ENCODE measurements at places on chromosomes 16 and 17. TPM values are rescaled to one million over a fixed set of nuclear protein-coding genes. Genes with fewer than 3 reads are reported as not detected.

- DNase-seq = no peak
Measured at GRCh38 chr16:11005611-11005975, 61.2 kb downstream of the CLEC16A start.

DNA sequence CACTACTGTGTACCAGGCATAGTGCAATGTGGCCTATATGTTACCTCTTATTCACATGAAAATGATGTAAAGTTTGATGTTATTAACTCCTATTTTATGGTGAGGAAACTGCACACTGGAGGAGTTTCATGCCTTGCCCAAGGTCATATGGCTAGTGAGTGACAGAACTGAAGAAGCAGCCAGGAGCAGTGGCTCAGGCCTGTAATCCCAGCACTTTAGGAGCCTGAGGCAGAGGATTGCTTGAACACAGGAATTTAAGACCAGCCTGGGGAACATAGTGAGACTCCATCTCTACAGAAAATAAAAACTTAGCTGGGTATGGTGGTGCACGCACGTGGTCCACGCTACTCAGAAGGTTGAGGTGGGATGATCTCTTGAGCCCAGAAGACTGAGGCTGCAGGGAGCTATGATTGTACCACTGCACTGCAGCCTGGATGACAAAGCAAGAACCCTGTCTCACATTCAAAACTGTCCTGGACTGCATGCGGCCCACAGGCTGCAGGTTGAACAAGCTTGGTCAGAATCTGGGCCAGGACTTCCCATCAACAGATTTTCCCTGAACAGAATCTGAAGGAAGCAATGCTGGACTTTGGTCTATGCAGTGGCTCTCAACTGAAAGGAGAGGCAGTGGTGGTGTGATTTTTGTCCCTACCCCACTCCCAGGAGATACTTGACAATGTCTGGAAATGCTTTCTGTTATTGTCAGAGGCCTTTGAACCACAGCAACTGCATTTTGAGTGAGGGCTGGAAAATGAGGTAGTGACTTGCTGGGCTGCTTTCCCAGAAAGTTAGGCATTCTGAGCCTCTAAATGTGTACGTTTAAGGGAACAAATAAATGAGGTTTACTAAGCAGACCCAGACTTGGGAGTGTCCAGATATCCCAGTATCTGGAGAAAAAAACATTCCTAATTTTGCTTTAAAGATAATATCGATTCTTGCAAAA lies 479.5 kb downstream of the TMEM114 start:
- DNase-seq = no peak

DNA sequence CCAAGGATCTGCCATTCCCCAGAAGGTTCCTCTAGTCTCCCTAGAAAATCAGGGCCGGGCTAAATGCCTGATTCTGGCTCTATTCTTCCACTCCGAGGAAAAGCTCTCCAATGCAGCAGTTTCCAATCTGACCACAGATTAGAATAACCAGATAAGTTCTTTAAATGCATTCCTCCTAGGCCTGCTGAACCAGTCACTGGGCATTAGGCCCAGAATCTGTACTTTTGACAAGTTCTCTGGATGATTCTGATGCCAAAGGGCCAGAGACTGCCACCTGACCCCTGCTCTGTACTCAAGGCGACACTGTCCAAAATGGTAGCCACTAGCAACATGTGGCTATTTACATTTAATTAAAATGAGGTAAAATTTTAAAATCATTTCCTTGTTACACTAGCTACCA lies 22.3 kb downstream of the MAP3K14 start:
- no peak for DNase-seq

DNA sequence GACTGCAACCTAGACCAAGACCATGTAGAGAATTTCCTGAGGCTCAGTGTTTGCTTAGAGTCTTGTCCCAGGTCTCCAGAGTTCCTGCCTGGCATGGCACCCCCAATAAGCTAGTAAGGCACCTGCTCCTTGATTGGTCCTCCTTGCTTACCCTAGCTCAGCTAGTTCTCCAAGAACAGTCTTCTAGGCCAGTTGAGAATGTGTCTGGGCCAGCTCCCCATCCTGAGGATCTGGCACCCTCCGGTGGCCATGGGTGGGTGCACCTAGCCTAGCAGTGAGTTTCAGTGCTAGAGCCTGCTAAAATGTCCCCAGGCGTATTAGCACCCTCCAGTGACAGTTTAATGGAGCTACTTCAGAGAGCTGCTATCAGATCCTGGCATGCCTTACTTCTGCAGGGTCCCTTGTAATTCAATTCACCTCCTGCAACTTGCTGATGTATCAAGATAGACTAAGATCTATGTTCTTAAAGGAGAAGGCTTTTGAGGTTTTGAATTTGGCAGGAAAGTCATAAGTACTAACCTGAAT lies 44.4 kb upstream of the MED13 start:
- DNase-seq = peak; percentile 8

DNA sequence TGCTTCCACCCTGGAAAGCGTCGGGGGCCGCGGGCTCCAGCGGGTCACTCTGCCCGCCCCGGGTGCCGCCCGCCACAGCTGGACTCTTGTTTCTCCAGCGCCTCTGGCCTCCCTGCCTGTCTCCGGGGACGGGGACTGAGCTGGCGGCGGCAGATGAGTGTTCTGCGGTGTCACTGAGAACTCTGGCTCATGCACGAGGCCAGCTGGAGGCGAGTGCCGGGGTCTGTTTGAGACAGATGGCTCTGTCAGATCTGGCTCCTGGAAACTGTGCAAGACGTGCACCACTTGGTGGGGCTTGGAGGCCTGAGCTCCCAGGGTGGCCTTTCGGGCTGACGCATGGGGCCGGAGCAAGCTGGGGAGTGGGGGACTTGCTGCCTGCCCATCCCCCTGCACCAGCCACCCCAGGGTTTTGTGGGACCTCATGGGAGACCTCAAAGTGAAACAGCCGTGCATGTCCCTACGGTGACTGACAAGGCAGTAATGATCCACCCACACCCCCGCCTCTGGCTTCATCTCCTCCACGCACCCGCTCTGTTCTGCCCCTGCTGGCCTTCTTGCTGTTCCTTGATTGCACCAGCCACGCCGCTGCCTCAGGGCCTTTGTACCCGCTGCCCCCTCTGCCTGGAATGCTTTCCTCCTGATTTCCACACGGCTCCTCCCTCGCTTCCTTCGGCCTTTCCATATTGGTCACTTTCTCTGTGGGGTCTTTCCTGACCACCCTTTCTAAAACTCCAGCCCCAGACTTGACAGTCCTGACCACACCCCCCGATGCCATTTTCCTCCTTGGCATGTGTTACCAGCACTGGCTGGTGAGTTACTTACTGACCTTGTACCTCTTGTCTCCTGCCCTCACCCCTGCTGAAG lies 174.9 kb upstream of the CIBAR2 start:
- peak; percentile 45 for DNase-seq

DNA sequence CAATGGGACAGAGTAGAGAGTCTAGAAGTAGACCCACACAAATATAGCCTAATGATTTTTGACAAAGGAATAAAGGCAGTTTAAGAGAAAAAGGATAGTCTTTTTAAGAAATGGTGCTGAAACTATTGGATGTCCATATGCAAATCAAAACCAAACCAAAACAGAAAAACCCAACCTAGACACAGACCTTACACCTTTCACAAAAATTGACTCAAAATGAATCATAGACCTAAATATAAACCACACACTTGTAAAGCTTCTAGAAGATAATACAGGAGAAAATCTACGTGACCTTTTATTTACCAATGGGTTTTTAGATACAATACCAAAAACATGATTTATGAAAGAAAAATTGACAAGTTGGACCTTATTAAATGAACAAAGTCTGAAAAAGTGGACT lies 66.4 kb upstream of the MPHOSPH6 start:
- no peak for DNase-seq

DNA sequence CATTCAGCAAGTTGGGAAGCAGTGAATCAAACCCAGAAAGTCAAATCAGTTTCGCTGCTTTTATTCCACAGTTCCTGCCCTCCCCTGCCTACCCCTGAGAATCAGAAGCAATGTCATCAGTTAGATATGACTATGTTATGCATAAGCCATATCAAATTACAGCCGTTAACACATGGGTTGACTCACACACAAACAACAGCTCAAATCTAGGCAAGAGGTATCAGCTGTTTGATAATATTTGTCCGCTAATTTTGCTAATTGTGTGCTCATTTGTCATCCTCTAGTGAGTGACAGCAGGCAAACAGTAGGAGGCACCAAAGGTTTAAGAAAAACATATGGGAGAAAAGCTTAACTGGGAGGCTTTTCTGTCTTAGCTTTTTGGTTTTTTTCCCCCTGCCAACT lies 327.4 kb upstream of the CCL2 start:
- no peak for DNase-seq

DNA sequence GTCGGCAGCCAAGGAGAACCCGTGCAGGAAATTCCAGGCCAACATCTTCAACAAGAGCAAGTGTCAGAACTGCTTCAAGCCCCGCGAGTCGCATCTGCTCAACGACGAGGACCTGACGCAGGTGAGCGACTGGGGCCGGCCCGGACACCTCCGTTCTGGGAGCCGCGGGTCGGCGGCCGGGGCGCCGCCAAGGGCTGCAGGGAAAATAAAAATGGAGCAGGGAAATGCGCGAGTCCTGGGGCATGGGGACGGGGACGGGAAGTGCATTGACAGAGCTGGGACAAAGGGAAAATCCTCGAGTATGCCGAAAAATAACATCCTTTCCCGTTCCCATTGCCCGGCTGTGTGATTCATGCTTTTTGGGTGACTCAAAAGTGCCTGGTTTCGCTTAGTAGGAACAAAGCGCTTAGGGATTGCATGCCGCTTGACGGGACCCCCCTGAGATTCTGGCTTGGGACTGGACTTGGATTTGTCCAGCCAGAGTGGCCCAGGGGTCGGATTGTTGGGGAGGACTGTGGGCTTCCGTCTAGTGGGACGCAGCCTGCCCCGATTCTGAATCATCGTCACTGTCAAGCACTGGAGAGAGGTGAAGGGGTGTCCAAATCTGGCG lies 699 bp downstream of the MPRIP start:
- no peak for DNase-seq

DNA sequence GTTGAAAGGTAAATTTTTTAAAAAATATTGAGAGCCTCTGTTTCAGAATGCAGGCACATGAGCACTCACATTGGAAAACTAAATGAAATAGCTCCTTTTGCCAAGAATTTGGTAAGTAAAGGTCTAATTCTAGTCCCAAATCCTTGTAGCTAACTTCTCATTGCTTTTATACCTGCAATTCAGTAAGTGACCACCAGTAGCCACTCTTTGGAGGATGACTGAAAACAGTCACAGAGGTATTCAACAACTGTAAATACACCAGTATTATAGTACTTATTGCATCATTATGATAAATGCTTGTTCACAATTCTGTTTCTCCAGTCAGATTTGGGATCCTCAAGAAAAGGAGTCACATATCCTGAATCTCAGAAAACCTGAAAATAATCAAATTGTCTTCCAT lies 562.4 kb upstream of the CDH11 start:
- no peak for DNase-seq

GRCh38 chr17:53092072-53092471 lies 730.7 kb upstream of the KIF2B start:
- no peak for DNase-seq

DNA sequence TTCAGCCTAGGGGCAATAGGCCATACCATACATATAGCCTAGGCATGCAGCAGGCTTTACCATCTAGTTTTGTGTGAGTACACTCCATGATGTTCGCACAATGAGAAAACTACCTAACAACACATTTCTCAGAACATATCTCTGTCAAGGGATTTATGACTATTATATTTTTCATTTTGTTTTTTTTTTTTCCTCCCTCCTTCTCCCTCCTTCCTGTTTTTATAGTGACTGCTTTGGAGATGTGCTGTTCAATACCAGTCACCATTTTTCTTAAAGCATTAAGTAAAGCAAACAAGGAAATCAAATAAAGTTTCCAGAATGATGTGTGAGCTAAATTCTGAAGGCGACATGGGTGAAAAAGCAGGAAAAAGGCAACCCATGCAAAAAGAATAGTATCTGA lies 194.6 kb downstream of the STX8 start:
- DNase-seq = no peak

- no peak for DNase-seq
Measured at GRCh38 chr16:11090232-11090631, 145.9 kb downstream of the CLEC16A start.

Gene KRTAP1-5
- total RNA-seq = not detected

Gene NT5M
- 8.4 TPM for total RNA-seq

Gene FOXC2
- 0.11 TPM for total RNA-seq
